ENCODE measurements at places on chromosomes 2 and 18.

DNA sequence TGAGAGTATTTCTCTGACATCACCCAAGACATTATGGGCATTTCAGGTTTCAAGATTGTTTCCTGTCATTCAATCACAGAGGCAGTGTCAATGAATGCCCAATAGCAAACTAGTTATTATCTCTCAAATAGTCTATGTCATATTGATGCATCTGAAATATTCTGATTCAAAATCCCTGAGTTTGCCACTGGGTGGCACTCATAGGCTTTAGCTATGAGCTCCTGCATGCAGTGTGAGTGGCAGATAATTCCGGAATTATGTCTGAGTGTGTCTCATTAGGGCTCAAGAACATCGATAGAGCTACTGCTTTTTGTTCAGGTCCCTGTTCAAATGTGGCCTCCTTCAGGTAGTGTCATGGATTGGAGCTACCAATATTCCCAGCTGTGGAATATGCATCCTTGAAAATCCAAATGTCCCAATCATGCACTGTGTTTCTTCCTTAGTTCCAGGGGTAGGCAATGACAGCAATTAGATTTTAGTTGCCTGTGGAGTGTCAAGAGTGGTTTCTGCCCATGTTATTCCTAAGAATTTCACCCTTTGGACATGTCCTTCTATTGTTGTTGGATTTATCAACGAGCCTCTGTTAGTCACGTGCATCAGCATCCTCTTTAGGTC, 7.8 kb upstream of the OR6B3 start:
- DNase-seq: peak; percentile 67

GRCh38 chr2:74835831-74836674, 2.1 kb downstream of the HK2 start:
- peak; percentile 69 for DNase-seq

- DNase-seq: no peak
Observed at GRCh38 chr18:65735155-65735554, 15.7 kb upstream of the CDH7 start.

DNA sequence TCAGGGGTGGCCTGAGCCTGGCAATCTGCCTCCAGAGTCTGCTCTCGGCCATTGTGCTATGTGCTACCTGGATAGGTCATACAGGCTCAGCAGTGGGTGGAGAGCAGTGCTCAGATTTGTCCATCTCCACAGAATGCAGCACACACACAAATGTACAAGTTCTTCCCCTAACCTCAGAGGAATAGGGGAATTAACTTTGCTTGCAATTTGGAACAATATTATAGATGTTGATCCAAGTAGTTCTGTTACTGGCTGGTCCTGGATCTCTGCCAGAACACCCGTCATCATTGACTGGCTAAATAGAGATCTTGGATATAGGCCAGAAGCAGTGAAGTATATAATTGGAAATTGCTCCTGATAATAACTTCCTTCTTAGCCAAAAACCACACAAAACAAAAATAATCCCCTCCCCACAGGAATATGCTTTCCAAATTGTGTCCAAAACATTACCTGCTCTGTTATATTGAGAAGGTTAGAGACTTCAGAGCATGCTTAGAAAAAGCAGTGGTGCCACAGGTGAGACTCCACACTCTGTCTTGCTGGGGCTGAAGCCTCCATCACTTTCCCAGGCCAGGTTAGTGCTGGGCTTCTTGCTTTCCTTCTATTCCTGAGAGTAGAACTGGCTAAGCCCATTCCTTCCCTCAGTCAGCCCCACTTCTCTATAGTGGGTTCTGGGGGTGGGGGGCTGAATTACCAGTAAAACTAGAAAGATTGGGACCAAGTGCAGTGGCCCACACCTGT, 38.8 kb downstream of the NCAPH start:
- peak; percentile 68 for DNase-seq

DNA sequence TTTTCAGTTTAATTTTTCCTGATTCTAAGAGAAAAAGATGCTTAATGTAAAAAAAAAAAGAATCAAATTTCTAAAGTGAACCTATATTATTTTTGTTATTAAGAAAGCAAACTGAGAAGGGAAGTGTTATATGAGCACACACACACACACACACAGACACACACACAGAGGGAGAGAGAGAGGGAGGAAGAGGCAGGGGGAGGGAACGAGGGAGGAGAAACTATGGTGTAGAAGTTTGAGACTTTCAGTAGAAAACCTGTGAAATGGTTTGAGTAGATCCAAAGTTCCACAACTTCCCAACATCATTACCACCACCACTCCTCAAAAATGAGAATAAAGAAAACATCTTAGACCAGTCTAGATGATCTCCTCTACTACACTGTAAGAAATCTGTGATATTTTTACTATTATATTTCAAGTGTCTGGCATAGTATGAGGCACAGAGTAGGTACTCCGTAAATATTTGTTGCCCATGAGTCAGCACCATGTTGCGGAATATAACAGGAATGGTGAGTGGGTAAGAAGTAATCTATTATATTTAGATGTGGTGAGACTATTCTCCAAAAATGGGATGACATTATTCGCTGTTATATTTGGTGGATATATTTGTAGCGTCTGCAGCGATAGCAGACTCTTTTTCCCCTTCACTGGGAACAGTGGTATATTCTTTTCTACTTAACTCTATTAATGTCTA, 149.4 kb upstream of the DNMT3A start:
- DNase-seq: peak; percentile 88

DNA sequence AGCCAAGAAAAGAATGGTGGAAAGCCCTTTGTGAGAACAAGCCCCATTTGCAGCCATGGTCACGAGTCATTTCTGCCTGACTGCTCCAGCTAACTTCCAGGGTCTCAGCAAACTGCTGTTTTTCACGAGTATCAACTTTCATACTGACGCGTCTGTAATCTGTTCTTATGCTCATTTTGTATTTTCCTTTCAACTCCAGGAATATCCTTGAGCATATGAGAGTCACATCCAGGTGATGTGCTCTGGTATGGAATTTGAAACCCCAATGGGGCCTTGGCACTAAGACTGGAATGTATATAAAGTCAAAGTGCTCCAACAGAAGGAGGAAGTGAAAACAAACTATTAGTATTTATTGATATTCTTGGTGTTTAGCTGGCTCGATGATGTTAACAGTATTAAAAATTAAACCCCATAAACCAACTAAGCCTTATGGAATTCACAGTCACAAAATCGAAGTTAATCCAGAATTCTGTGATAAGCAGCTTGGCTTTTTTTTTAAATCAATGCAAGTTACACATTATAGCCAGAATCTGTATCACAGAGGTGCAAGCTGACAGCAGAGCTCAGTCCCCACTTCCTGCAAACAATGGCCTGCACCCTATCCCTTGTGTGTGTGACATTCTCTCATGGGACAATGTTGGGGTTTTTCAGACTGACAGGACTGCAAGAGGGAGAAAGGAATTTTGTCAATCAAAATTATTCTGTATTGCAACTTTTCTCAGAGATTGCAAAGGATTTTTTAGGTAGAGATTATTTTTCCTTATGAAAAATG, 26.1 kb downstream of the SLC14A1 start:
- DNase-seq: no peak

- peak; percentile 84 for DNase-seq
Observed at GRCh38 chr2:164599954-164600589, 21.2 kb downstream of the GRB14 start.

DNA sequence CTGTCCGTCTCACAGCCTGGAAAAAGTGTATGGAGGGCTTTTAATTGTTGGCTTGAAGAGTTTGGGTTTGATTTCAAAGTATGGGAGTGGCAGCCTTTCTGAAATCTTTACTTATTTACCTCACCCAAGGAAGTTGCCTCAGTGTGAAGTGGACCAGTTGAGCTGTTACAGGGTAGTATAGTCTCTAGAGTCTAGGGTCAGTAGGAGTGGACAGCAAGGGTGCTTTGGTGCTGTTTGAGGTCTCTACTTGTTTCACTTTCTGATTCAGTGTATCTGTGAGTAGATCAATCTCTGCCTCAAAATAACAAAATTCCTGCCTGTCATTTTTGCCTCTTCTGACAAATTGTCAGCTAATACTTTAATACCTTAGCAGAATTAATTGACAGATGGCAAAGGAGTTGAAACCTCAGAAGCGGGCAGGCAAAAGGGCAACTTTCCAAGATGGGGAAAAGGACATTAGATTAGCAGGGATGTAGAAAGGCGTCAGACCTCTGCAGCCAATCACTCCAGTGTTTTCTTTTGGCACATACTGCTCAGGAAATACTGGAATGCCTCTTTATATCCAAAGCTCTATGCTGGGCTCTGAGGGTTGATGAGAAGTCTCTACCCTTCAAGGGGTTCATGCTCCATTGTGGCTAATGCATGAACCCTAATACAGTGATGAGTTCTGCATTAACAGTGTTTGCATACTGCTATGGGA, 5.9 kb downstream of the RIOK3 start:
- DNase-seq: no peak

DNA sequence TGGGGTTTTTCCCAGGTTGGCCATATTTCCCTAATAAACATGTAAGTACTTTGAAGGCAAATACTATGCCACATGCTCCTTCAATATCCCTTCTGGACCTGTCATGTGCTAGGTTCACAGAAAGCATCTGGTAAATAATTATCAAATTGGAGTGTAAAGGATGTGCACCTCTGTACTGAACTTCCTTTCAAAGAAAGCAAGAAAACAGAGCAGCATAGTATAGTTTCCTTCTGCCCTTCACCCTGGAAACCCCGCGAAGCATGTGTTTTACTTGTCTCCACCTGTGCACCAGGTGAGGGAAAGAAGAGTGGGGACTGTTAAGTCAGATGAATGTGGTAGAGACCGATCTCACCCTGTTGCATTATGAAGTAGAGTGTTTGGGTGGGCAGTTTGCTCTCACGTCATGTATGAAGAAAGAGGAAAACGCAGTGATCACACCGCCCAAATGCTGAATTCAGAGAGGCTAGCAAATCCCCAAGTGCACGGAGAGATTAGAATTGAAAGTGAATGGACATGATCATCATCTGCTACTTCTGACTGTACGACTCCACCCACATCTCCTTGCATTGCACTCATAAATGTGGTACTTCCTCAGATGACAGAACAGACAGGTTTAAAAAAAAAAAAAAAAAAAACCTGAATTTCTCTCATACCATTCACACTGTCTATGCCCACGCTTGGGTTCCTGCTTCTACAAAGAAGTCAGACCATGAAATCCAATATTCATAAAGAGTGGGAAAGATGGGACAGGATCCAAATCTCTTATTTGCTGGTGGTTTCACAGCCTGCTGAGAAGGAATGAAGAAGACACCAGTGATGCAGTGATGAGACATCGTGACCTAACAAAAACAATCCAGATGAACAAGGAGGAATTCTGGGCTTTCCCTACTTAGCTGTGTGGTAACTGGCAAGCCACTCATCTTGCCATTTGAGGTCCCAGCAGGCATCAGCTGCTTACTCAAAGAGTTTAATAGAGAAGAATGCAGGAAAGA, 448.6 kb downstream of the BCL11A start:
- peak; percentile 43 for DNase-seq

- peak; percentile 86 for DNase-seq
Observed at GRCh38 chr2:135701442-135701841, 40.2 kb upstream of the UBXN4 start.

DNA sequence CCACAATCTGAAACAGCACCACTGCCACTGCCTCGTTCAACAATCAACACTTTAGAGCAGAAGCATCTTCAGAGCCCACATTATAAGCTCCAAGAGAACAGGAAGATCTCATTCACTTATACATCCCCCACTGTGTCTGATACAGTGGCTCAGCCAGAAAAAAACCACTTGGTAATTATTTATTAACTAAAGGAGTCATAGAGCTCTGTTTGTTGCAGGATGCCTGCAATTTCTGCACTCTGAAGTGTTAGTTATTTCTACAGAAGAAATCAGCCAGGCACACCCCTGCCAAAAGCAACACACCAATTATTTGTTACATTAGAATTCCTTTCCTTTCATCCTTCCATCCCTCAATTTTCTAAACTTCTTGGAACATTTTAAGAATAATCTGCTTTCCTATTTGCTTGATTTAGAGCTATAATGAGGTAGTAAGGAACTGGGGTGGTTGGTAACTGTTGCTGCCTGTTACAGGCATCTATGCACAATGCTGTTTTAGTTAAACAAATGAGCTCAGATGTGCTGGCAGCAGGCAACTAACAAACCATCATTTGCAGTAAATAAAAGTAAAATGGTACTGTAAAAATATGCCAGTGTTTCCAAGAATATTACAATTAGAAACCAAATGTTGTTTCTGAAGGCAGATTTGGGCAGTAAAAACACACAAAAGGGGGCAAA, 59.9 kb downstream of the DYM start:
- no peak for DNase-seq

- peak; percentile 90 for DNase-seq
Observed at GRCh38 chr2:218733171-218734021, 22.8 kb downstream of the TTLL4 start.

DNA sequence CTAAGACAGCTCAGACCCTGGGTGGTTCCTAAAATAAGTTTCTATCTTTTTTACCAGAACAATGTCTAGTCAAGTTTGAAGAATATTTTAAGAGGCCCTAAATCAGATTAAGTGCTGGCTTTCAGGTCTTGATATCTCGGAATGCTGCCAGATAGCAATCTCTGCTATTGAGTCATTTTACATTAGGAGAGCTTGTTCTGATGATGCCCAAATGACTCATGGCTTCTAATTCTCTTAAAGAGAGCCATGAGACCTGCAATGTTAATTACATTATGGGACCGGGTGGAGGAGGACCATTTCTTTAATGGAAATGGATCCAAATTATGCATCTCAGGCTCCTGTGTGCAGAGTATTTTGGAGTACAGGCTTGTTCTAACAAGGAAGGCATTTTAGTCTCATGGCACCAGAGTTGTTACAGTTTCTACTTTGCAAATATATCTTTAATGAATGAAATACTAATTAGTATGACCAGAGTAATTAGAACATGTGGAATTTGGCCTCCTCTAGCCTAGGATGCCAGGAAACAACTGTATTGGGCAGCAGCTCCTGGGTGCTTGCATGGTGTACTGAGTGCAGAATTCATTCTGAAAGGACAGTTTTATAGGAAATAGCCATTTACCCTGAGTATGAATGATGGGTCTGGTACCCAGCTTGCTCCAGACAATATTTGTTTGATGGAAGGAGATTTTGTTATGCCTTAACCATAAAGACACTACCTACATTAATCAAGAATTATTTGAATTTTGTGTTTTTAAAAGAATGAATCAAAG, 94.0 kb upstream of the SULT1C3 start:
- peak; percentile 81 for DNase-seq

DNA sequence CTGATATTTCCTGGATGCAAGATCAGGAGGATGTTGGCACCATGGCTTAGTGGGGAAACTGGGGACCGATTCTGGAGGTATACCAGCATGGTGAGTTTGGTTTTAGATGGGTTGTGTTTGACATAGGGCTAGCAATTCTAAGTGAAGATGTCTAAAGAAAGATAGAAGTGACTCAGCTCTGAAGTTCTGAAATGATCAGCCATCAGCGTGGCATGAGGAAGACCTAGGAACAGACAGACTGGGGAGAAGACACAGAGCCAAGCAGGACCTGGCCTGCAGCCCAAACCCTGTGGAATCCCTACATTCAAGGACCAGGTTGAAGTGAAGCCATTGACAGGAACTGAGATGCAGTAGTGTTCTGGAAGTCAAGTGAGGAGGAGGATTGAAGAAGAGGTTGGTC, 39.8 kb downstream of the HRH4 start:
- no peak for DNase-seq

All from epithelial cell of esophagus (primary cell).